Tibial nerve (tissue), 4 donors: ENCODE measurements at places on chromosomes 11 and 22. TPM values are rescaled to one million over a fixed set of nuclear protein-coding genes. Genes with fewer than 3 reads are reported as not detected.

DNA sequence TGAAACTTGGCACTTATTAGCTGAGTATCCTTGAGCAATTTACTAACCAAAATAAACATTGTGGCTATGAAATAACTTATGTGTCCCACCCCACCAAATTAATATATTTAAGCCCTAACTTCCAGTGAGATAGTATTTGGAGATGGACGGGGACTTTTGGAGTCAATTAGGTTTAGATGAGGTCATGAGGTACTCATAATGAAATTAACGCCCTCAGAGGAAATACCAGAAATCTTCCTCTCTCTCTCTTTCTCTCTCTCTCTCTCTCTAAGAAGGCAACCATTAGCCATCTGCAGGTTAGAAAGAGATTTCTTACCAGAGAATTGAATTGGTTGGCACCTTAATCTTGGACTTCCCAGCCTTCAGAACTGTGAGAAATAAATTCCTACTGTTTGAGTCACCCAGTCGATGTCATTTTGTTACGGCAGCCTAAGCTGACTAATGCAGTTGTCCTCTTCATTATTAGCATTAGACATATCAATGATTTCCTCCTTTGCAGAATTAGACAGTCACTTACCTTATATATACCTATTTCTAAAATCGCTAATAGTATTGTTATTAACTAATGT is 1284.0 kb downstream of the FAM181B start:
- no peaks in the 10 kb centered on the region for H3K36me3 ChIP-seq
- no peaks in the 10 kb centered on the region for H3K4me1 ChIP-seq
- no peak overlapping the region for H3K27ac ChIP-seq

GRCh38 chr11:117221775-117222517 is 9.9 kb downstream of the PCSK7 start:
- no peak overlapping the region for H3K4me3 ChIP-seq
- H3K4me1 ChIP-seq, result peaks cover 47% of the 10 kb centered on the region
- peak; percentile 90 for DNase-seq
- no peaks in the 10 kb centered on the region for H3K27me3 ChIP-seq
- H3K27ac ChIP-seq, result peak overlapping the region; percentile 93
- H3K36me3 ChIP-seq, result peaks cover 23% of the 10 kb centered on the region

Gene MLC1
- not detected for total RNA-seq

- peaks cover 24% of the 10 kb centered on the region for H3K4me1 ChIP-seq
- H3K4me3 ChIP-seq, result peak overlapping the region; percentile 9
- peak overlapping the region; percentile 38 for H3K27ac ChIP-seq
- DNase-seq, result peak; percentile 39
- no peaks in the 10 kb centered on the region for H3K36me3 ChIP-seq
- no peaks in the 10 kb centered on the region for H3K27me3 ChIP-seq
These were observed 66.9 kb downstream of the GAB2 start for GRCh38 chr11:78350646-78351165.

DNA sequence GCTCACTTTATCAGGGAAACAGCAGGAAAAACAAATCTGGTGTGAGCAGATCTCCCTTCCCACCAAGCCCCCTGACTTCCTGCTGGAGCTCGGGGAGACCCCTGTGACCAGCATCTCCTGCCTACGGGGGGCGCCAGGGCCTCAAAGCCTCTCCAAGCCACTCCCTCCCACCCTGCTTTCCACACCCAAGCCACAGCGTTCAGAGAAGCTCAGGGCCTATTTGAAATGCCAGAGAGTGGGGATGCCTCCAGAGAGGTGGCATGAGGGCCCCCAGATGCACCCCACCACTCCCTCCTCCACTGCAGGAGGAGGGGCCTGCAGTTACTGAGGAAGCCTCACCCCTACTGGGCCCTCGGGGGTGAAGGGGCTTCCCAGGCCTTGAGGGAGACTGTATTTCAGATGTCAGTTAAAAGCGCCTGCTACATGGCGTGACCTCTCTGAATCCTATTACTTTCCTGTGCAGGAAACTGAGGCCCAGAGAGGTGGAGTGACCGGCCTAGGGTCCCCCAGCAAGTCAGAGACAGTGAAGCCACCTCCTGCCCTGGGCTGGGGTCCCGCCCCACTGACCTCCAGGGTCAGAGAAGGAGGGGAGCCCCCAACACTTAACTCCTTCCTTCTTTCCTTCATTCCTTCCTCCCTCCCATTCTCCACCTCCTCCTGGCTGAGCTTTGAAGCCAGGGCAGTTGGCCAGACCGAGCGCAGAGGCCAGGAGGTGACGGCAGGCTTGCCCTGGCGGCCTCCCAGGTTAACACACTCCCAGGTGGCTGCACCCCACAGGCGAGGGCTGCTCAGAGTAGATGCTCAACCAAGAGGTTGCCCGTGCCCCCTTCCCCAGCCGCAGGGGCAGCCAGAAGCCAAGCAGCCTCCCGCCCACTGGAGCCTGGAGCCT is 6.0 kb upstream of the CDKN1C start:
- no peaks in the 10 kb centered on the region for H3K27me3 ChIP-seq
- H3K27ac ChIP-seq, result peak overlapping the region; percentile 72

GRCh38 chr11:110432713-110433392 is 3.1 kb downstream of the FDX1 start:
- no peak overlapping the region for H3K27ac ChIP-seq
- no peak overlapping the region for H3K4me3 ChIP-seq
- DNase-seq, result no peak
- peaks cover 3% of the 10 kb centered on the region for H3K4me1 ChIP-seq

Gene MS4A7
- 25.5 TPM for total RNA-seq

- H3K4me3 ChIP-seq, result no peak overlapping the region
- peaks cover 8% of the 10 kb centered on the region for H3K4me1 ChIP-seq
- no peaks in the 10 kb centered on the region for H3K27me3 ChIP-seq
- H3K27ac ChIP-seq, result no peak overlapping the region
- peak; percentile 28 for DNase-seq
- no peaks in the 10 kb centered on the region for H3K36me3 ChIP-seq
These were observed 22.5 kb downstream of the CLPB start for GRCh38 chr11:72411623-72412419.

- H3K4me3 ChIP-seq, result peak overlapping the region; percentile 34
- H3K36me3 ChIP-seq, result no peaks in the 10 kb centered on the region
- no peaks in the 10 kb centered on the region for H3K4me1 ChIP-seq
- DNase-seq, result no peak
- H3K27ac ChIP-seq, result no peak overlapping the region
- peaks cover 96% of the 10 kb centered on the region for H3K27me3 ChIP-seq
These were observed 2.8 kb upstream of the BARX2 start for GRCh38 chr11:129372609-129373488.

GRCh38 chr22:23763579-23763945 is 772 bp downstream of the C22orf15 start:
- H3K27me3 ChIP-seq, result no peaks in the 10 kb centered on the region
- H3K36me3 ChIP-seq, result no peaks in the 10 kb centered on the region
- H3K4me3 ChIP-seq, result peak overlapping the region; percentile 30
- H3K4me1 ChIP-seq, result peaks cover 20% of the 10 kb centered on the region
- no peak overlapping the region for H3K27ac ChIP-seq
- DNase-seq, result no peak

DNA sequence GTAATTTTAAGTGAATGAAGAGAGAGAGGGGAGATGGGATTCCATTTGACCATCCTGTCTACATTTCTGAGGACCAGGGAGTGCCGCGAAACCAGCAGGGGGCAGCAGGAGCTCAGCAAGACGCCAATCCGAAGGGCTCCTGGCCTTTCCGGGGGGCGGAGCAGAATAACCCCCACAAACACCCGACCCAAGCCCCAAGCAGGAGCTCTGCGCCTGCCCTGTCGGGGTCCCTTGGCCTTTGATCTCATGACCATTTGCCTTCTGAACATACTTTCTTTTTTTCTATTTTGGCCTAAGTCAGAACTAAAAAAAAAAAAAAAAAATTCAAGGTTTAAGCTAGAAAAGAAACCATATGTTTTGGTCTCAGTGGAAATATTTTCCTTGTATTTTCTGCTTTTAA is 21.9 kb upstream of the SCN2B start:
- H3K4me1 ChIP-seq, result no peaks in the 10 kb centered on the region
- H3K27ac ChIP-seq, result no peak overlapping the region
- no peak overlapping the region for H3K4me3 ChIP-seq
- peak; percentile 75 for DNase-seq
- no peaks in the 10 kb centered on the region for H3K27me3 ChIP-seq

DNA sequence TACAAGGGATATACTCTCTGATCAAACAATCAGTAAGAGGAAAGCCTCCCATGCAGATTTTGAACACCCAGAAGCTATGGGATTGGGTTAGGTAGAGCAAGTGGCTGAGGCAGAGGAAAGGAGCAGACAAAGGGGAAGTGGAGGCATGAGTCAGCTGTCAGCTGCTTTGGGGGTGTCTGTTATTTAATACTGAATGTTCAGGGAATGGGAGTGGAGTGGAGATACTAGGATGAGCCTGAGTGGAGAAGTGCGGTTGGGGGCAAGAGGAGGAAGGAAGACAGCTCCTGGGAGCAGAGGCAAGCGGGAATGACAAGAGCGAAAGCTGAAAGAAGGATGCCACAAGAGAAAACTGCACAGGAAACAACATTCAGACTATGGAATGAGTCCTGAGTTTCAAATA is 22.7 kb upstream of the TMPRSS5 start:
- H3K27me3 ChIP-seq, result no peaks in the 10 kb centered on the region
- DNase-seq, result no peak
- H3K27ac ChIP-seq, result no peak overlapping the region
- H3K4me1 ChIP-seq, result no peaks in the 10 kb centered on the region
- H3K4me3 ChIP-seq, result no peak overlapping the region

- H3K4me1 ChIP-seq, result no peaks in the 10 kb centered on the region
- DNase-seq, result no peak
- no peaks in the 10 kb centered on the region for H3K27me3 ChIP-seq
These were observed 520.8 kb upstream of the KIRREL3 start for GRCh38 chr11:127521413-127521812.

DNA sequence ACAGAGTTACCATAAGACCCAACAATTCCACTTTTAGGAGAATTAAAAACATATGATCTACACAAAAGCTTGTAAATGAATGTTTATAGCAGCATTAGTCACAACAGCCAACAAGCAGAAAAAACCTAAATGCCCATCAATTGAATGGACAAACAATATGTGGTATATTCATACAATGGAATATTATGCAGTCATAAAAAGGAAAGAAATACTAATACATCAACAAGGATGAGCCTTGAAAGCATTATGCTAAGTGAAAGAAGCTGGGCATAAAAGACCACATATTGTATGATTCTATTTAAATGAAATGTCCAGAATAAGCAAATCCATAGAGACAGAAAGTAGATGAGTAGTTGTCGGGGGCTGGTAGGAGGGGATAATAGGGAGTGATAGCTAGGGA is 5.0 kb downstream of the MPZL2 start:
- H3K4me3 ChIP-seq, result no peak overlapping the region
- H3K4me1 ChIP-seq, result peaks cover 14% of the 10 kb centered on the region
- H3K36me3 ChIP-seq, result no peaks in the 10 kb centered on the region
- H3K27ac ChIP-seq, result no peak overlapping the region
- H3K27me3 ChIP-seq, result no peaks in the 10 kb centered on the region

GRCh38 chr11:67438158-67438902 is 848 bp upstream of the PTPRCAP start:
- H3K4me1 ChIP-seq, result peaks cover 57% of the 10 kb centered on the region
- peaks cover 5% of the 10 kb centered on the region for H3K36me3 ChIP-seq
- no peak overlapping the region for H3K4me3 ChIP-seq
- no peaks in the 10 kb centered on the region for H3K27me3 ChIP-seq

Gene PATE2
- total RNA-seq, result not detected
